ENCODE measurements at places on chromosomes 1 and 21.

GRCh38 chr1:33250217-33250616 lies 6.1 kb upstream of the ZNF362 start:
- no peak for DNase-seq

DNA sequence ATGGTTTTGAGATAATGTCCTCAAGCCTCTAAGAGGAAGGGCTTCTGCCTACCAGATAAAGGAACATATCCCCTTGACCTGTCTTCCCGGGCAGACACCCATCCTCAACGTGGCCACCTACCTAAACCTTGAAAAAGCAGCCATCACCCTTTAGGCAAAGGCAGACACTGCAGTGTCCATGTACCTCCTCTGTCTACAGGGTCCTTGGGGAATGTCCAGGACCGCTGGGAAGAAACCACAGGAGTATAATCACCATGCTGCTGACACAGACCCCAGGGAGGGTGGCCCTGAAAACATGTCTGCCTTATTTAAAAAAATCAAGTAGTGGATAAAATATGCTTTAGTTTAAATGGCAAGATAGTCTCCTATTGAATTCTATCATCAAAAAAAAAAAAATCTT lies 16.6 kb downstream of the BCAR3 start:
- DNase-seq = no peak

DNA sequence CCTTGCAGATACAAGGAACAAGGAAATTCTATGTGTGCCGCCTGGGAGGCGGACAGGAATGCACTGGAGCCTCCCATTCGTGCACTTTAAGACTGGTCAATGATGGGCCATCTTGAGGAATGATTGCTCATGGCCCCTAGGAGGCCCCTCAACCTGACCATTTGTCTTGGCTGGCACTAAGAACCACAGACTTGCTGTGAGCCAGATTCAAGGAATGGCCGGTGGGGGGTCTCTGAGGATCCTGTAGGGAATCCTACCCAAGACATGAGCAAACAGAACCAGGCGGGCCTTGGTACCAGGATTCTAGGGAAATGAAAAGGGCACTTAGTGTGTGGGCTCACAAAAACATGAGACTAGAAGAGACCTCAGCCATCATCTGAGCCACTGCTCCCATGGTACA lies 28.1 kb upstream of the GOLT1A start:
- no peak for DNase-seq

DNA sequence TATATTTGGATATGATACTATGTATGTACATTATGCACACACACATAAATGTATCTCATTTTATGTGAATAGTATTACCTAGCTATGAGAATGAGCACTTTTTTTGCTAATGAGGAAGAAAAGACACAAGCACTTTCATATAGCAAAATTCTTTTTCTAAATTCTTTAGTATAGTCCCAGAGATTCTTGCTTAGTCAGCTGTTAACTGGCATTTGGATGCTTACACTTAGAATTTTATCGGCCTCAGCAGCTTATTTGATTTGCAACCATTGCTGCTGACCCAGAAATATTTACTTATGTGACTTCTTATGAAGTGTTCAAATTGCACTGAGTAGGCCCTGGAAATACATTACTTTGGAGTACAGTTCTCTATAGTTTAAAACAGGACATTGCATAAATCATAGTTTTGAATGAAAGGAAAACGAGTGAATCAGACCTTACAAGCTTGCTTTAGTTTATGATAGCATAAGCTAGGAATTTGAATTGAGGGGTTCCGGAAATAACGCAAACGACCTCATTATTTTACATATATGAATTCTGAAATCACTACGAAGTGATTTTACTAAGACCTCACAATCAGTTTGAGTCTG lies 653.9 kb upstream of the NEGR1 start:
- no peak for DNase-seq

GRCh38 chr1:51973587-51974474 lies 16.7 kb downstream of the RAB3B start:
- no peak for DNase-seq

- no peak for DNase-seq
Observed at GRCh38 chr1:198132060-198132781, 24.6 kb upstream of the NEK7 start.

DNA sequence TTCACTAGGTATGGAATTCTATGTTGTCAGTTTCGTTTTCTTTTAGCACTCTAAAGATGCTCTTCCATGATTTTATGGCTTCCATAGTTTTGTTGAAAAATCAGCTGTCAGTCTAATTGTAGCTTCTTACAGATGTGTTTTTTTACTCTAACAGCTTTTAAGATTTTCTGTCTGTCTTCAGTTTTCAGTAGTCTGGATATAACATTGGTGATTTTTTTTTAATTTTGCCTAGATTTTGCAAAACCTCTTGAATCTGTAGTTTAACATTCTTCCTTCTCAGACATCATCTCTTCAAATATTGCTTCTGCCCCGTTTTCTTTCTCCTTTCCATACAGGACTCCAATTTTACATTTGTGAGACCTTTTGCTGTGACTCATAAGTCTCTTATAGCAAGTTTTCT lies 17.9 kb upstream of the DYRK1A start:
- DNase-seq = no peak

GRCh38 chr1:1591452-1591851 lies 8.5 kb downstream of the FNDC10 start:
- DNase-seq = no peak

DNA sequence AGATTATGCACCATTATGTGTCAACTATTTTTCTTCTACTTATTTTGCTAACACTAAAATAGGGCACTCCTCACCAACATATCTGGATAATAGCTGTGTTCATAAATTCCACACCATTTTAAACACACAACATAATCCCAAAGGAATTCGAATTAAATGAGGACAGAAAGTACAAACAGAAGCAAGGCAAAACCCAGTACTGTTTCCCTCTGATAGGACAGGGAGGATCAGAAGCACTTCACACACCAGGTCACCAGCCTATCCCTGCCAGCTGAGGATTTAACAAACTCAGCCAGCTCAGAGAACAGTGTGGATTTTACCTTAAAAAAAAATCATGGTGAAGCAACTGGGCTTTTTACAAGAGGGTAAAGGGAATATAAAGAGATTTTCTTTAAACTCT lies 20.0 kb downstream of the CRYZ start:
- no peak for DNase-seq

GRCh38 chr1:35756064-35756463 lies 13.7 kb downstream of the CLSPN start:
- no peak for DNase-seq

GRCh38 chr1:193448682-193449461 lies 262.5 kb upstream of the B3GALT2 start:
- no peak for DNase-seq

GRCh38 chr1:212606395-212607205 lies 2.0 kb upstream of the ATF3 start:
- peak; percentile 33 for DNase-seq

DNA sequence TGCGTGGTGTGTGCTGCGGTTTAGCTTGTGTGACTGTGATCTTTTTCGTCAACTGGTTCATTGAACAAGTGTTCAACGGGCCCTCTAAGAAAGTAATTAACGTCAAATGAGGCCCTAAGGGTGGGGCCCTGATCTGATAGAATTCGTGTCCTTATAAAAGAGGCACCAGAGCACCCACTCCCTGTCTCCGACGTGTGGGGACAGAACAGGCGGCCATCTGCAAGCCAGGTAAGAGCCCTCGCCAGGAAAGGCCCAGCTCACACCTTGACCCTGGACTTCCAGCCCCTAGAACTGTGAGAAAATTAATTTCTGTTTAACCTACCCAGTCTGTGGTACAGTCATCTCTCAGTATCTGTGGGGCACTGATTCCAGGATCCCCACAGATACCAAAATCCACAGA lies 20.4 kb upstream of the SAMD11 start:
- no peak for DNase-seq

DNA sequence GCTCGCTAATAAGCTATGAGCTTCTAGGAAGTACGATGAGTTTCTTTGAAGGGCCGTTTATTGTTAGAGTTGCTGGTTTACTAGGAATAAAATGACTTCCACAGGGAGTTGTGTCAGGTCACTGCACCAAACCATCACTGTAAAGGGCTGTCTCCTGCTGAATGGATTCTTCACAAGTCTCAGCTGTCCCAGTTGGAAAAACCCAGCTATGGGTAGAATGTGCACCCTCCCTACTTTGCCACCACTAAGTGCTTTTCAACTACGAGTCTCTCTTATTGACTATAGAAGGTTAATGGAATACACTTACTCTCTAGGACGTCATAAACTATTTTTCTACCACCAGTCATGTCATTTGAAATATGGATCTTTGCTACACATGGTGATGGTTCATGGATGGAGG lies 94.8 kb upstream of the BMP8A start:
- DNase-seq = no peak

GRCh38 chr1:84110629-84111028 lies 33.4 kb upstream of the PRKACB start:
- no peak for DNase-seq

DNA sequence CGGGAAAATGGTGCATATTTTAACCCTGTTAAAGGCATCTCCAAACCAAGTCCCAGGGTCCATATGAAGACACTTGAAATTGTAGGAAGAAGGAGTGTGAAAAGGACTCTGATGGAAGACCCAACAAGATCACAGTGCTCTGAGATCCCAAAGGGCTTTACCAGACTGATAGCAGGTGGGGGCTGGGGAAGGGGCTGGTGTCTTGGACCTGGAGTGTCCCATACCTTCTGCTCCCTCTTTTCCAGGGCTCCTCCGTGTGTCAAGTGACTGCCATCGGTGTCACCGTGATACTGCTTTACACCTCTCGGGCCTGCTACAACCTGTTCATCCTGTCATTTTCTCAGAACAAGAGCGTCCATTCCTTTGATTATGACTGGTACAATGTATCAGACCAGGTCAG lies 37.3 kb downstream of the GPR137B start:
- no peak for DNase-seq

DNA sequence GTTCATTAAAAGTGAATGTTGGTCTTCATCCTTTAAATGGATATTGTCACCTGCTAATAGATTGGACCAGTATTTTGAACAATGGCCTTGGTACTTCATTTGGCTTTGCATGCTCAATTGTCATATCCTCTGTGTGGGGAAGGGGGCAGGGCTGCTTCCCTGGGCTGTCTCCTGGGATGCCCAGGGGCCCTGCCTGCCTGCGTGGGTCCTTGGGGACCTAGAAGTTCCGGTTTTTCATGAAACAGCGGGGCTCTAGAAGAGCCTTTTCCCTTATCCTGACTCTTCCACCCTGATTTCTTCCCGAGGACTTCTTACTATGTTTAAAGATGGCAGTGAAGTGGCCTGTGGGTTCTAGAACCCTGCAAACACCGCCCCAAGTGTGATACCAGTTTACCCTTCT lies 97.5 kb downstream of the DISC1 start:
- no peak for DNase-seq

DNA sequence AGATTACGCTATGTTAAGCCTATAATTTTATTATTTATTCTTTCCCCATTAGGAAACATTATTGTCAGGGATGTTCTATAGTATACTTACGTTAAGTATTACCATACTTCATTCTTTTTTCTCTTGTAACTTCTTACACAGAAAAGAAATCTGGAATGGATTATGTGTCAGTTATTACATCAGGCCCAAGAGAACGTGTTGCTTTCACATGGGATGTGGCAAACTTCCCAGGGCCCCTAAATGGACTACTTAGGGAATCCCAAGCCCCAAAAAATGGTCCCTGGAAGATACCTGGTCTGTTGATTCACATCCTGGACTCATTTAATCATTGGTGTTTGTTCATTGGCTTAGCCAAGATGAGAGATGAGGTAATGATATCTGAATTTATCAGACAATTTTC lies 249.8 kb downstream of the NRIP1 start:
- DNase-seq = no peak

DNA sequence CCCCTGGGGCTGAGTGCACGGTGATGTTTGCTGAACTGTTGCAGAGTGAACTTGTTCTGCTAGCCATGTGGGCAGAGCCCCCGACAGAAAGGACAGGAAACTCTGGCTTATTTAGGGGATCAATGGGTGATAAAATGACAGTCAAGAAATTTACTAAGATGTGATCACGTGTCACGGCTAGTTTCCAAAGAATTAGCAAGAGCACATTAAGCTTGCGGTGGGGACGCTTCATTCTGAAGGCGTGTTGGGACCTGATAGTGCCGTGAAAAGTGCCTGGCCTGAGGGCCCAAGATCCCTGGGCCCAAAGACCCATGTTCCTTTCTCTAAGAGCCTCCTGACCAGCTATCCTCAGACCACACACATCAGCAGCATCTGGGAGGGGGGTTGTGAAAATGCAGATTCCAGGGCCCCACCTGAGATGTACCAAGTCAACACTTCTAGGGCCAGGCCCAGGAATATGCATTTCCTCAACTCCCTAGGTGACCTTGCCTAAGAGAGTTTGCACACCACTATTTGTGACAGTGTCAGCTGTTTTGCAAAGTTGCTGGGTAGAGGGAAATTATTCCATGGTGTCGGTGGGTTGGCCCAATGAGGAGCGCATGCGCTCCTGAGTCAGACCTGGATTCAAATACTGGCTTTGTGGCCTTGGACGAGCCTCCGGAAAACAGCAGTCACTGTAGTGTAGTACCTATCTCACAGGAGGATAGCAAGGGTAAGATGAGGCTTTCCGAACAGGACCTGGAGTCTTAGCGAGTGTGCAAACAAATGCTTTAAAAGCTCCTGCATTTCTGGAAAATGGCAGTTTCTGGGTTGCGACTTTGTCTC lies 77.5 kb downstream of the SPSB1 start:
- DNase-seq = no peak

GRCh38 chr21:36549470-36549869 lies 69.5 kb upstream of the CLDN14 start:
- DNase-seq = no peak

DNA sequence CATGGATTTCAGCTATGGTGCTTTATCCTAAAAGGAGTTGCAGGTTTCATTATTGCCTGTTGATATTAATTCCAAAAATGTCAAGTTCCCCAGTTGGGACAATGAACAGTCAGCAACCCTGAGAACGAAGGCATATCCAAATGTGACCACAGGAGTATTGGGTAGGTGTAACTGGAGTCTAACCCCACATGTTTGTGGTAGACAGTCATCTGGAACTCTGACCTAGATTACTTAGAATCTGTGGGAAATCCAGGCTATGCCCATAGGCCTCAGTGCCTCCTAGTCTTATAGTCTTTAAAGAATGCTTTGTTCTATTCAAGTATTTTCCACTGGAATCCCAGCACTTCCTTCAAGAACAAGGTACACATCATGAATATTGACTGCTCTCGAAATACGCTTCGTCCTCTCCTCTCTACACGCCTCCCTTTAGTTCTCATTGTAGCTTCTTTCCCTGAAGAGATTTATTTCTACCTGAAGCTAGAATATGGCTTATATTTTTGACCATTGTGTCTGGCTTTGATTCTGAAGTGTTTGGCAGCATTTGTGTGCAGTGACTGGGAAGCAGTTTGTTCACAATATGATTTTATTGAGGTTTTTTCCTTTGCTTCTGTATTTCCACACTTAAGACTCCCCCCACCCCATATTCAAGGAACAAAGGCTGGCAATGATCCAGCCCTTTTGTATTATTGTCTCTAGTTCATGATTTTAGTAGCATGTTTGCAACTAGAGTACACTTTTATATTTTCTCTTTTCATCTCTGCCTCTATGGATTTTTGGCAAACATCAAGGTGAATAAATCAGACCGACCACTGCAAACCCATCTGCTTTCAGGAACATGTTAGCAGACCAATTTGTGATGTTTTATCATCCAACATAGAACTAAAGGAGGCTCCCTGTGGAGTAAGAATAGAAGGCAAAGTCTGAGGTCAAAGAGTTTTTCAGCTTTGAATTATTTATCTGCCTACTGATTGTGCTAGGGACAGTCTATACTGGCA lies 178.6 kb downstream of the GPR52 start:
- DNase-seq = no peak

- DNase-seq = no peak
Observed at GRCh38 chr1:233114860-233115259, 164.4 kb downstream of the NTPCR start.

- DNase-seq = no peak
Observed at GRCh38 chr1:27353629-27354028, 11.8 kb downstream of the SYTL1 start.

Data from activated CD8-positive, alpha-beta memory T cell treated with anti-CD3 and anti-CD28 coated beads for 1 hour (primary cell).